ENCODE measurements at places on chromosomes 16 and 17. TPM values are rescaled to one million over a fixed set of nuclear protein-coding genes. Genes with fewer than 3 reads are reported as not detected.

- no peak overlapping the region for H3K27ac ChIP-seq
- H3K4me1 ChIP-seq, result no peaks in the 10 kb centered on the region
- no peaks in the 10 kb centered on the region for H3K36me3 ChIP-seq
- H3K27me3 ChIP-seq, result no peaks in the 10 kb centered on the region
- no peak overlapping the region for H3K4me3 ChIP-seq
- DNase-seq, result no peak
Measured at GRCh38 chr16:51666074-51666473, 515.0 kb upstream of the SALL1 start.

DNA sequence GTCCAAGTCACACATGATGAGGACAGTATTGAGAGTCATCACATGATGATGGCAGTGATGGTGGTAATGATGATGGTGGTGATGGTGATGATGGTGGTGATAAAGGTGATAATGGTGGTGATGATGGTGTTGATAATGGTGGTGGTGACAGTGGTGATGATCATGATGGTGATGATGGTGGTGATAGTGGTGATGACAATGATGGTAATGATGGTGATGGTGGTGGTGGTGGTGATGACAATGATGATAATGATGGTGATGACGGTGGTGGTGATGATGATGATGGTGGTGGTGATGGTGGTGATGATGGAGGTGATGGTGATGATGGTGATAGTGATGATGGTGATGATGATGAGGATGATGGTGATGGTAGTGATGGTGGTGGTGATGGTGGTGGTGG, 190.2 kb upstream of the ZNF469 start:
- no peaks in the 10 kb centered on the region for H3K36me3 ChIP-seq
- no peak overlapping the region for H3K4me3 ChIP-seq
- no peaks in the 10 kb centered on the region for H3K4me1 ChIP-seq
- no peak for DNase-seq
- H3K27ac ChIP-seq, result no peak overlapping the region
- no peaks in the 10 kb centered on the region for H3K27me3 ChIP-seq

- no peaks in the 10 kb centered on the region for H3K4me1 ChIP-seq
- H3K4me3 ChIP-seq, result peak overlapping the region; percentile 52
- H3K27me3 ChIP-seq, result no peaks in the 10 kb centered on the region
- no peaks in the 10 kb centered on the region for H3K36me3 ChIP-seq
- no peak overlapping the region for H3K27ac ChIP-seq
Measured at GRCh38 chr17:82830249-82830661, 9.6 kb downstream of the ZNF750 start.

The REXO5 gene
- total RNA-seq, result 0.63 TPM

The C16orf89 gene
- total RNA-seq, result 9.3 TPM

All from psoas muscle (tissue), 8 donors.